ENCODE measurements at places on chromosomes 6 and 20.

- no peak for DNase-seq
Observed at GRCh38 chr6:159830501-159831372, 30.7 kb downstream of the PNLDC1 start.

GRCh38 chr20:51027035-51027795, 4.3 kb upstream of the KCNG1 start:
- no peak for DNase-seq

- no peak for DNase-seq
Observed at GRCh38 chr6:82370788-82371187, 7.2 kb downstream of the TPBG start.

DNA sequence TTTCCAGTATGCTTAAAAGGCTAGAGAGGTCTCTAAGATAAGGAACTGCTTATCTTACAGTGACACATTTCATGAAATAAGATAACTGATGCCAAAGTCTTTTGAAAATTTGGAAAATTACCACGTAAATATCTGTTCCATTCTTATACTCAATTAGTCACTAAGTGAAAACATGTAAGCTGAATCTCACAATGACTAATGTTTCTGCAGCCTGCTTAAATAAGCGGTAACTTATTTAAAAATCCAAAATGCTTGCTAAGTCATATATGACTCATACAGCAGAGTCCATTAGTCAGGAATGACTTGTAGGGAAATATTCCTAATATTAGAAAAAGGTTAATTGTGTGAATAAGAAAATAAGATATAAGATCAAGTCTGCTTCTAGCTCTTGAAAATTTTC, 27.8 kb upstream of the LGSN start:
- DNase-seq: peak; percentile 75

DNA sequence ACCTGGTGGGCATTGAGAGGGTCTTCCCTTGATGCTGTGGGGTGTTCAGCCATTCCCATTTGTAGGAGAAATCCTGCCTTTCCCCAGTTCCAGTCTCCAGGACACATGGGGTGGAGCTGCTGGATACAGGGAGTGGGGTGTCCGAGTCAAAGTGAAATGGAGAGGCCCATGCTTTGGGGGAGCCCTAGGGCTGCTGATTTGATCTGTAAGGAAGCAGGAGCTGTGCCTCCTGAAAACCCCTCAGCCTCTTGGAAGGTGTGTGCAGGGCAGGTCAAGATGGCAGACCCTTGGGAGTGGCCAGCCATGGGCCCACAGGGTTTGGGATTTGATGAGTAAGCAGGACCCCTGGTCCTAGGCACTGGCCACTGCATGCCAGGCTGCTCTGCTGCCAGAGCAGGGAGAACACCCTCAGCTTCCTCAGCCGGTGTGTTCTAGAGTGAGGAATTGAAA, 82.0 kb downstream of the SERAC1 start:
- no peak for DNase-seq

DNA sequence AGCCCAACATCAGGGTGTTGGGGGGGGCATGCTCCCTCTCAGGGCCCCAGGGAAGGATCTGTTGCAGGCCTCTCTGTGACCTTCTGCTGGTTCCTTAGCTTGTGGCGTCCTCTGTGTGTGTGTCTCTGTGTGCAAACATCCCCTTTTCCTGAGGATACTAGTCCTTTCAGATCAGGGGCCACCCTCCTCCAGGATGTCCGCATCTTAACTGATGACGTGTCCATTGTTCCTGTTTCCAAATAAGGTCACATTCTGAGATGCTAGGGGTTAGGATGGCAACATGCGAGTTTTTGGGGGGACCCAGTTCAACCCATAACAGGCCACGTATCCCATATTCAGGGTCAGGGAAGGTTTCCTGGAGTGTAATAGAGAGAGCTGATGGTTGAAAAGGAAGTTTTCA, 40.9 kb downstream of the GMPR start:
- no peak for DNase-seq

- no peak for DNase-seq
Observed at GRCh38 chr6:141123497-141123896, 1009.2 kb upstream of the GJE1 start.

DNA sequence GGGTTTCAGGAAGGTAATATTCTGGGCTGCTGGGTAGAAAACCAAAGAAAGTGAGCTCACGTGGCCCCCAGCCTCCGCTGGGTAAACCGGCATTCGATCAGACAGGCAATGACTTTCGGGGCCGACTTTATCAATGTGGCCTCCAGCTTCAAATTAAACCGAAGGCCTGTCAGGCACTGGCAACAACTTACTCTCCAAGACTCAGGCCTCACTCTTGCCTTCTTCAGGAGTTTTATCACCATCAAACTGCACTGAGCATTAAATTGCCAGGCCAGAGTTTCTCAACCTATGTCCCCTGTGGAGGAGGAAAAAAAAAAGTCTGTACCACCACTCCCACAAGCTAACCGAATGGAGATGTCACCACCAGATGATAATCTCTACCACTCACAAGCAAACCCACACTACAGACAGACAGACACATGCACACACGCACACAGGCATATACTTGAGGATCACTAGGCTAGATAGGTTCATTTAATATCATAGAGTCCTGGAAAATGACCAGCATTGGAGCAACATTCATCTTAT, 1.1 kb upstream of the MBOAT1 start:
- DNase-seq: no peak

DNA sequence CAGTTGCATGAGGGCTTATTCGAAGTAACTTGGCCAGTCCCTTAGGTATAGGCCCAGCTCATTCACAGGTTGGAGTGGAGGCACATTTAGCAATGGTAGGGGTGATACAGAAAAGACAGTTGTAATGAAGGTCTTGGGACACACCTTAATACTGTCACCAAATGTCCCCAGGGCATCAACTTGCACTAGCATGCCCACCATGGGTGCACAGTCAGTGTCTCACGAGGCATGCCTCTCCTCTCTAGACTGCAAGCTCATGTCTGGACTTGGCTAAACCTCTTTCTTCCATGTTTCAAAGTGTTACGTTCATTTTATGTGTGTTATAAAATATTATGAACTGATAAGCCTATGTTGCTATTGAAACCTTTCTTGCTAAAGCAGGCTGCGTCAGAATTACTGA, 124.0 kb upstream of the ECI2 start:
- DNase-seq: no peak

GRCh38 chr6:112253498-112253840, 898 bp downstream of the LAMA4 start:
- no peak for DNase-seq

DNA sequence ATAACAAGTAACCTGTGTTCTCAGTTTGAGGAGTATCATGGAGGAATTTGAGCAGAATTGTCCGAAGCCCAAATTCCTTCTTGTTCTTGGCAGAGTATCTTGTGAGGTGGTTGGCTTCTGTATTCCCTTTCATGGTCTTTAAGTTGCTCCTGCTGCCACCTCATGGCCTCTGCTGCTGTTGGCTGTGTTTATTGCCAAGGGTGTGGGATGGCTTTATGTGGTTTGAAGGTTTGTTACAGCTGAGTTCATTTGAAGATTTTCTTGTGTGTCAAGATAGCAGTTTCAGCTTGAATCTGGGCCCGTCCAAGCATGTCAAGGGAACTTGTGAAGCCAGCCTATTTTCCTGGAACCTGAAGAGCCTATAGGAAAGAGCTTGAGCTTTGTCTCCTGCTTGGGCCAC, 20.2 kb upstream of the TTK start:
- DNase-seq: peak; percentile 72

DNA sequence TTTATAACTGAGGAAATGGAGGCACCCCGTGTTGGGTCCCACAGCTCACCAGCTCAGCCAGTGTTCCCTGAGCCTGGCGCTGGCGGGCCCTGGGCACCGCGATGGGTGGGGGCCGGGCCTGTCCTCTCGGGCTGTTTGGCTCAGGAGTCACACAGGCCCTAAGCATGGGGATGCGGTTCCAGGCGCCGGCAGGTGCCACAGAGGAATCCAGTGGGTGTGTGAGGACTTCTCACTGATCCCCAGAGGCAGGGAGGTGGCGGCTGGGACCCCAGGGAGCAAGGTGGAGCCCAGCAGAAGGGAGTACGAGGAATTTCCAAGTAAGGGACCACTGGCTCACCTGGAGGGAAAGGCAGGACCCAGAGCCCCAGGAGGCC, 57.5 kb downstream of the IRF4 start:
- DNase-seq: no peak

DNA sequence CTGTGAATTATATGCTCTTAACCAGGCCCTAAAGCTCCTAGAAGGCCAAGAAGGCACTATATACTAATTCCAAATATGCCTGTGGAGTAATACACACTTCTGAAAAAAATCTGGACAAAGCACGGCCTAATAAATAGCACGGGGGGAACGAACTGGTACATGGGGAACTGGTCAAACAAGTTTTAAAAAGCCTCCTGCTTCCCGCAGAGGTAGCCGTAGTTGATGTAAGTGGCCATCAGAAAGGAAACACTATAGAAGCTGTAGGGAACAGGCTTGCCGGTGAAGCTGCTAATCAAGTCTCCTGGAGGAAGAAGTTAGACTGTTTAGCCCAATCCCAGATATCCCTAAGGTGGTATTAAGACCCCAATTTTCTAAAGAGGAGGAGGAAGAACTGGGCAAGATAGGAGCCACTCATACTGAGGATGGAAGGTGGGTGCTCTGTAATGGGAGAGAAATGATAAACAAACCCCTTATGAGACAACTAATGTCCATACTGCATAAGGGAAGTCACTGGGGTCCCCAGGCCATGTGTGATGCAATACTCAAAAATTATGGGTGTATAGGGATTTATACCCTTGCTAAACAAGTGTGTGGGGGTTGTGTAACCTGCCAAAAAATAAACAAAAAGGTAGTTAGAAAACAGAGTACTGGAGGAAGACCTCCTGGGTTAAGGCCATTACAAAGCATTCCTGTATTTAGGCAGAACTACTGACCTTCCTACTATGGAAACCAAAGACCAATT, 27.1 kb upstream of the ZNF318 start:
- DNase-seq: no peak

GRCh38 chr6:1786455-1787453, 177.0 kb downstream of the FOXC1 start:
- DNase-seq: no peak

GRCh38 chr6:49430187-49430586, 32.9 kb downstream of the MMUT start:
- no peak for DNase-seq

- no peak for DNase-seq
Observed at GRCh38 chr20:15708984-15709598, 864.2 kb downstream of the KIF16B start.

DNA sequence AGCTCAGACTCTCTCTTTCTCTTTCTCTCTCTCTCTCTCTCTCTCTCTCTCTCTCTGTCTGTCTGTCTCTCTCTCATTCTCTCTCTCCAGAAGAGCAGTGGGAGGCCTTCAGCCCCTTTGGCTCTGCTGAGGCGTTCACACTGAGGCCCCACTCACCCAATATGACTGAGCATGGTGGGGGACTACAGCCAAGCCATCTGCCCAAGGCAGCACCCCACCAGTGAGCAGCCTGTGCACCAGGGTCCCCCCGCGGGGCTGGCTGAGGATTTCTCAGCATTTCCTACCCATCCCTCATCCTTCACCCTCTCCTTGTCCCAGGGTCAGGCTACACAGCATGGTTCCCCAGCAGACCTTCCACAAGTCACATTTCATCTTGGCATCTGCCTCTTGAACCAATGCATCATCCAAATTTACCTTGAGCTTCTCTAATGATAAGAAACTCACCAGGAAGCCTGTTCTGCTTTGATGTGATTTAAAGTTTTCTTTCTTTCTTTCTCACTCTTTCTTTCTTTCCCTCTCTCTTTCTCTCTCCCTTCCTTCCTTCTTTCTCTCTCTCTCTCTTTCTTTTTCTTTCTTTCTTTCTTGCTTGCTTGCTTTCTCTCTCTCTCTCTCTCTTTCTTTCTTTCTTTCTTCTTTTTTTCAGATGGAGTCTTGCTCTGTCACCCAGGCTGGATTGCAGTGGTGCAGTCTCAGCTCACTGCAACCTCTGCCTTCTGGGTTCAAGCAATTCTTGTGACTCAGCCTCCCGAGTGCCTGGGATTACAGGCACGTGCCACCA, 47.1 kb upstream of the NXT1 start:
- DNase-seq: no peak

GRCh38 chr20:15494851-15495250, 1078.4 kb downstream of the KIF16B start:
- peak; percentile 12 for DNase-seq

- DNase-seq: no peak
Observed at GRCh38 chr6:92587525-92587924, 831.8 kb downstream of the EPHA7 start.

DNA sequence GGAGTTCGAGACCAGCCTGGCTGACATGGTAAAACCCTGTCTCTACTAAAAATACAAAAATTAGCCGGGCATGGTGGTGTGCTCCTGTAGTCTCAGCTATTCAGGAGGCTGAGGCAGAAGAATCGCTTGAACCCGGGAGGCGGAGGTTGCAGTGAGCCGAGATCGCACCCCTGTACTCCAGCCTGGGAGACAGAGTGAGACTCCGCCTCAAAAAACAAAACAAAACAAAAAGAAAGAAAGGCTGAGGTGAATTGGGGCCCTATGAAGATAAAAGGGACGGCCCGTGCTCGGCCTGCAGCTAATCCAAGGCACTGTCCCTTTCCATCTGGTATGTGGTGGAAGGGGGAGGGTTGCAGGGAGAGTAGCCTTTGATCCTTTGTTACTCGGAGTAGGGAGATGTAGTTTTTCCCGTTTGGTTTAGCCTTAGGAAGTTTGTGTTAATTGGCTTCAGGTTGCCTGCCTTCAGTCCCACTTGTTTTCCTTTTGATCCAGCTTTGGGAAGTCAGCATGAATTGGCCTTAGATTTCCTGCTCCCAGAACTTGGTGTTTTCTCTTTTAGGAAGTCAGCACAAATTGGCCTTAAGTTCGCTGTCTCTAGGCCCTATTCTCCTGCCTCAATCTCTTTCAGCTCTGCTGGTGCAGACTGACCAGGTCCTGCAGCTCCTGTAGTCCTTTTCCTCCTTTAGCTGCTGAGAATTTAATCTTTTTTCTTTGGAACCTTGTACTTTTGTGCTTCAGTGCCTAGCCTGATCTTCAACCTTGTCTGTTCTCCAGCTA, 36.1 kb upstream of the PAQR8 start:
- no peak for DNase-seq

- no peak for DNase-seq
Observed at GRCh38 chr20:58900397-58900796, 47.9 kb downstream of the GNAS start.

GRCh38 chr6:3755637-3756545, 4.4 kb upstream of the PXDC1 start:
- DNase-seq: no peak

Data from kidney epithelial cell (primary cell).